ENCODE measurements at places on chromosomes 7 and 10. TPM values are rescaled to one million over a fixed set of nuclear protein-coding genes. Genes with fewer than 3 reads are reported as not detected.

DNA sequence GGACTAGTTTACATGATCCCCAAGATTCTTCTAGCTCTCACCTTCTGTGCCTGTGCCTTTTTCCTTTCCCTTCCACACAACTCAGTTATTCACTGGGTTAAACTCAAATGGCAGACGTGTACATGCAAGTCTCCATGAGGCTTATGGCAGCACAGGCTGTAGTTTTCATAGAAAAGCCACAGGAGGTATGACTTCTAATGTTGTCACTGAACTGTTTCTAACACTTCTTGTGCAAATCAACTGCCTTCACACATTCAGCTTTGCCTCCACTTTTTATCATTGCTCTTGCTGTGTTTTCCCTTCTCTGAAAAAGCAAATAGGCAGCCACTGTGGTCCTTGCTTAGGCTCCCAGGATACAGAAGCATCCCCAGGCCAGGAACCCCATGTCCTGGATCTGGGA is 5.3 kb upstream of the GIMAP5 start:
- no peaks in the 10 kb centered on the region for H3K4me1 ChIP-seq
- no peak for DNase-seq
- no peaks in the 10 kb centered on the region for H3K27me3 ChIP-seq

- H3K27me3 ChIP-seq: peaks cover 37% of the 10 kb centered on the region
- H3K27ac ChIP-seq: no peak within 1 kb of the TSS
- peak; percentile 80 for DNase-seq
- no peaks in the 10 kb centered on the region for H3K36me3 ChIP-seq
- H3K4me3 ChIP-seq: peak within 1 kb of the TSS; percentile 48
Observed at GRCh38 chr7:149773446-149774236, at the start of gene ZNF467. TSS of gene ZNF467 (minus strand) at chr7:149773588. CDS start at chr7:149771032, 2,556 bp downstream.

- H3K36me3 ChIP-seq: peaks cover 3% of the 10 kb centered on the region
- H3K4me1 ChIP-seq: no peaks in the 10 kb centered on the region
- no peak overlapping the region for H3K27ac ChIP-seq
- H3K4me3 ChIP-seq: no peak overlapping the region
Observed at GRCh38 chr7:98200364-98200763, 10.9 kb upstream of the BHLHA15 start.

DNA sequence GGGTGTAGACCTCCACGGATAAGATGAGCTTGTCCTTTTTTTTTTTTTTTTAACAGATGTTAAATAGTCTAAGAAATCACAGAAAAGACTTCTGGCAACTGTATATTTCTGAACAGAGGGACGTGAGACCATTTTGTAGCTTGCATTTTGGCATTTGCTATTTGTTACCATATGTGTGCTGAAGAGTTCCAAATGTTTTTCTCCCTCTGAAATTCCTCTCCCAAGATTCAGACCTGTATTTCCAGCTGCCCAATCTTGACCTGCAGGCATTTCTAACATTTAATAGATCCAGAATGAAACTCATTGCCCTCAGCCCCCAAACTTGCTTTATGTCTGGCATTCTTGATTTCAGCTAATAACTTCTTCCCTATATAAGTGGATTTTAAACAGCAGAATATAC is 223.1 kb upstream of the FZD1 start:
- H3K4me1 ChIP-seq: no peaks in the 10 kb centered on the region
- H3K27ac ChIP-seq: no peak overlapping the region
- no peaks in the 10 kb centered on the region for H3K27me3 ChIP-seq
- no peak for DNase-seq

DNA sequence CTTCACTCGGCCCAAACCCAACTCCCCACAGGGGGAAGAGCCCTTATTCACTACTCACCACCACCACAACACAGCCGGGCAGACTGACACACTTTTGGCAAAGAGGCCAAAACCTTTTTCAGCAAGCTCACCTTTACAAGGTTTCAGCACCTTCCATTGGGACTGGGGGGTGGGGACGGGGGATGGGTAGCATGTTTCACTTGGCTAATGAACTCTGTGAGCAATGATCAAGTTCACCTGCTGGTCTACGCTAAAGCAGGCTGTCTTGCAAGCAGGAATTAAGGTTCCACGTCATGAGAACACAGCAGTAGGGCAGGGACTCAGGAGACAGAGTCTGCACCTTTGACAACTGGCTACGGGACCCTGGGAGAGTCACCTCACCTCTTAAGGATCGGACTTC is 7.0 kb downstream of the FAM53B start:
- no peaks in the 10 kb centered on the region for H3K27me3 ChIP-seq
- DNase-seq: no peak
- H3K4me3 ChIP-seq: no peak overlapping the region

DNA sequence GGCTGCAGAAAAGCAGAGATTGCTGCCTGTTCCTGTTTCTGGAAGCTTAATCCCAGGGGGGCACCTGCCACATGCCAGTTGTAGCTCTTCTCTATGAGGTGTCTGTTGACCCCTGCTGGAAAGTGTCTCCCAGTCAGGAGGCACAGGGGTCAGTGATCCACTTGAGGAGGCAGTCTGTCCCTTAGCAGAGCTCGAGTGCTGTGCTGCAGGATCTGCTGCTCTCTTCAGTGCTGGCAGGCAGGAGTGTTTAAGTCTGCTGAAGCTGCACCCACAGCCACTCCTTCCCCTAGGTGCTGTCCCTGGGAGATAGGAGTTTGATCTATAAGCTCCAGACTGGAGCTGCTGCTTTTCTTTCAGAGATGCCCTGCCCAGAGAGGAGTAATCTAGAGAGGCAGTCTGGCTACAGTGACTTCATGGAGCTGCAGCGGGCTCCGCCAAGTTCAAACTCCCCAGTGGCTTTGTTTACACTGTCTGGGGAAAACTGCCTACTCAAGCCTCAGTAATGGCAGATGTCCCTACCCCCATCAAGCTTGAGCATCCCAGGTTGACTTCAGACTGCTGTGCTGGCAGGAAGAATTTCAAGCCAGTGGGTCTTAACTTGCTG is 57.6 kb upstream of the CROT start:
- no peaks in the 10 kb centered on the region for H3K27me3 ChIP-seq
- no peak for DNase-seq
- no peak overlapping the region for H3K27ac ChIP-seq
- no peaks in the 10 kb centered on the region for H3K36me3 ChIP-seq

DNA sequence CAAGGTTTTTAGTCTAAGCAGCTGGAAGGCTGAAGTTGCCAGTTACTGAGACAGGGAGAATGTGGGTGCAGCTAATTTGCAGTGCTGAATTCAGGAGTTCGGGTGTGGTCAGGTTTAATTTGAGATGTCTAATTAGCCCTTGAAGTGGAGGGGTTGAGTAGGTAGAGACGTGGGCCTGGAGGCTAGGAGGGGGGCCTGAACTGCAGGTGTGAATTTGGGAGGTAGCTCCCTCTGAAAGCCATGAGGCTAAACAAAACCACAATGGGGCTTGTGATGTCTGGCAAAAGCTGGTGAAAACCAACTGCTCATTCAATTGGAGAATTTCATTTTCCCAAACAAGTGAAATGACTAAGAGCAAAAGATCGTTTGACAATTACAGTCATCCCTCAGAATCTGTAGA is 246.0 kb upstream of the NFE2L3 start:
- H3K4me3 ChIP-seq: no peak overlapping the region
- no peaks in the 10 kb centered on the region for H3K36me3 ChIP-seq
- H3K4me1 ChIP-seq: no peaks in the 10 kb centered on the region
- no peaks in the 10 kb centered on the region for H3K27me3 ChIP-seq

- H3K4me3 ChIP-seq: no peak overlapping the region
- no peaks in the 10 kb centered on the region for H3K27me3 ChIP-seq
- H3K36me3 ChIP-seq: no peaks in the 10 kb centered on the region
Observed at GRCh38 chr7:109522585-109522984, 952.9 kb downstream of the DNAJB9 start.

GRCh38 chr7:138433583-138434443 is 26.2 kb upstream of the TRIM24 start:
- no peak overlapping the region for H3K27ac ChIP-seq
- no peaks in the 10 kb centered on the region for H3K27me3 ChIP-seq

DNA sequence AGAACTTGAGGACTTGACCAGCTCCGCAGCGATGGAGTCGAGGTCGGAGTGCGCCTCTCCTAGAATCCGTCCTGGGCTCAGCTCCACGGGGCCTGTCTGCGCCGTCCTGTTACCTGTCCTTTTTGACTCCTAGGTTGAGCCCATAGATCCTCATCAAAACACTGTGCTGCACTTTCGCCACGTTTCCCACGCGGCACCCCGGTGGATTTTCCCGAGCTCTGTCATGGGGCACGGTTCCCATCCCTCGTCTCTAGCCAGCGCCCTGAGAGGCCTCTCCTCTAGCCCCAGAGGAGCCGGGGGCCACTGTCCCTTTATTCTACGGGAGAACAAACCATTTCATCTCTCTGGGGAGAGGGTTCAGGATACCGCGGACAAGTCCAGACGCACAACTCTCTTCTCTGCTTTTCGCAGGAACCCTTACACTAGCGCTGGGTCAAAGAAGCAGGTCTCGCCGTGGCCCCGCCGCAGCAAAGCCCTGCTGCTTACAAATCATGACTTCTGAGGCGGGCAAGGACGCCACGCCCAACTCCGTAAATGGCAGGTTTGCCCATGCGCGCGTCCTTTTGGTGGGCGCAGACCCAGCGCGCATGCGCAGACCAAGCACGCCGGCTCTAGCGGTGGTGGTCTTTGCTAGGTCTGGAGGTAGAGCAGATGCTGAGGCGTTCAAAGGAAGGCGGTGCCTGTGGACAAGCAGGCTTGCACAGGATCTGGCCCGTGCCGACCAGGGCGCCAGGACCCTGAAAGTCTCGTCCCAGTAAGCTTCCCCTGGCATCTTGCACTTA is 10.3 kb upstream of the ANKRD7 start:
- H3K4me3 ChIP-seq: peak overlapping the region; percentile 79
- H3K4me1 ChIP-seq: peaks cover 5% of the 10 kb centered on the region
- H3K27ac ChIP-seq: no peak overlapping the region
- H3K27me3 ChIP-seq: no peaks in the 10 kb centered on the region

DNA sequence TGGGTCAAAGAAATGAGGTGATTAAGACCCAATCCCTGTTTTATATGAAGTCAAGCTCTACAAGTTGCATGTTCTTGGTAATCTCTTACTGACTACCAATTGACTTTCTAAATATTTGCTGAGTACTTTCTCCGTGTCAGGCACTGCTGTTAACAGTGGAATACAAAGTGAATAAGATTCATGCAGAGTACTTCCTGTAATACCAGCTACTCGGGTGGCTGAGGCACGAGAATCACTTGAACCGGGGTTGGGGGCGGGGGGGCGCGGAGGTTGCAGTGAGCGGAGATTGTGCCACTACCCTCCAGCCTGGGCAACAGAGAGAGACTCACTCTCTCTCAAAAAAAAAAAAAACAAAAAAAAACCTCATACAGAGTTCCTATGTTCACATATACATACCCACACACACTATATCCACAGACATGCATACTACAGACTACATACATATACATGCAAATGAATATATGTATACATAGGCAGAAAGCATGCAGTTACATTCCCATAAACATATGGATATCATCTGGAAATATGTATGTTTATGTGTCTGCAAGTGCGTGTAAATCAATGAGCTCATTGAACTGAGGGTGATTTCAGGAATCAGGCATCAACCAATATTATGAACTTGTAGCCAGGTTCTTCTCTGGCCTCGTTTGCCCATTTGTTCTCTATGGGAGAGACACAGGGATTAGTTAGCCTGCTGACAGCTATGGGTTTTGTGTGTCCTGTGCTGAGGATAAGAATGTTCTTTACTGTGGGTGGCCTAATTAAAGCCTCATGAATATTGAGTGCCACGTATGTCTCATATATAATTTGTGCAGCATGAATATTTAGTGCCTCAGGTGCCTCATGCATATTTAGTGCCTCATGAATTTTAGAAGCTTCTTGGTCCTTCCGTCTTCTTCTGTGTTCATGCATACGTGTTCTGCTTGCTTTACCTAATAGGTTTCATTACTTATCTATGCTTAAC is 73.9 kb downstream of the BICC1 start:
- no peak overlapping the region for H3K4me3 ChIP-seq
- H3K27ac ChIP-seq: no peak overlapping the region
- H3K36me3 ChIP-seq: peaks cover 8% of the 10 kb centered on the region
- DNase-seq: no peak
- H3K27me3 ChIP-seq: no peaks in the 10 kb centered on the region

DNA sequence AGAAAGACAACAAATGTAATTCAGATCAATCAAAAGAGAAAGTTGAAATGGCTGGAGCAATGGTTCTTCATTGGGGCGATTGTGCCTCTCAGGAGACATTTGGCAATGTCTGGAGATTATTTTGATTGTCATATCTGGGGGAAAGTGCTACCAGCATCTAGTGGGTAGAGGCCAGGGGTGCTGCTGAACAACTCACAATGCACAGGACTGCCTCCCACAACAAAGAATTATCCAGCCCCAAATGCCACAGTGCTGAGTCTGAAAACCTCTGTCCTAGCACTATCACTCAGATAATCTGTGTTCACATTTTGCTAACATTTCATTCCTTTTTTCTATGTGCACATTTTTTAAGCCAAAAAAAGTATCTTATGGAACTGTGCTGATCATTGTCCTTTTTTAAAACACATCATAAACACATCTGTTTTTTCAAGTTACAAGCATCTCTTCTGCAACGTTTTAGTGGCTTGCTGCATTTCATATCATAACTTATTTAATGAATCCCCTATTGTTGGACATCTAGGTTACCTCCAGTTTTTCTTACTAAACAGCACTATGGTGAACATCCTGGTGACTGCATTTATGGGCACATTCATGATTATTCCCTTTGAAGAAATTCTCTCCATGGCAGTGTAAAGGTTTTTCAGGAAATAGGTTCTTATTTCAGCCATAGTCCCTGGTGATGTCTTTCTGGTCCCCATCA is 114.2 kb downstream of the C10orf105 start:
- DNase-seq: no peak
- H3K36me3 ChIP-seq: no peaks in the 10 kb centered on the region
- peaks cover 3% of the 10 kb centered on the region for H3K27me3 ChIP-seq
- H3K4me1 ChIP-seq: peaks cover 9% of the 10 kb centered on the region

DNA sequence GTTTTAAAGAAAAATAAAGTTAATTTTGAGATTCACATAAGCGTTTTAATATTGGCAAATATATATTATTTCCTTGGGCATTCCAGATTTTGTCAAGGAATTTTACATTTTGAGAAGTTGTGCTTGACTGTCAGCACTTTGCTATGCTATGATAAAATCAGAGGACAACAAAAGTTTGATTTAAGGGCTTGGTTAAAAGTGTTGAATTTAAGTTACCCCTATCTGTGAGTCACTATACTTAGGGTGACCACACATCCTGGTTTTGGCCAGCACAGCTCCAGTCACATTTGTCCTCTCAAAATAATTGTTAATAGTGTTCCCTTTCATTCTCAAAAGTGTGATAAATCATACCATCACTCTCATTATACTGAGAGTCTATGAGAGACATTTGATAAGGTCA is 34.2 kb upstream of the ANK3 start:
- H3K36me3 ChIP-seq: no peaks in the 10 kb centered on the region
- H3K4me3 ChIP-seq: no peak overlapping the region
- no peaks in the 10 kb centered on the region for H3K27me3 ChIP-seq
- H3K27ac ChIP-seq: no peak overlapping the region
- DNase-seq: no peak

GRCh38 chr7:27248911-27249723 is 6.5 kb downstream of the EVX1 start:
- H3K4me3 ChIP-seq: no peak overlapping the region
- DNase-seq: peak; percentile 94
- no peak overlapping the region for H3K27ac ChIP-seq
- peaks cover 7% of the 10 kb centered on the region for H3K4me1 ChIP-seq
- H3K27me3 ChIP-seq: peaks cover 83% of the 10 kb centered on the region

Gene LRIT1
- not detected for total RNA-seq

Gene SPAM1
- not detected for total RNA-seq

Gene HPSE2
- total RNA-seq: not detected

Gene ABCC2
- 1.8 TPM for total RNA-seq

Data from osteoblast (primary cell).